NCI-H1092 treated with DMSO at 0.1 percent for 48 hours (cell line): ENCODE measurements at places on chromosomes 4 and X.

GRCh38 chr4:176791591-176792325, 964 bp downstream of the VEGFC start:
- no peak for DNase-seq

GRCh38 chr4:73776321-73776729, 36.0 kb downstream of the CXCL8 start:
- DNase-seq = peak; percentile 33

DNA sequence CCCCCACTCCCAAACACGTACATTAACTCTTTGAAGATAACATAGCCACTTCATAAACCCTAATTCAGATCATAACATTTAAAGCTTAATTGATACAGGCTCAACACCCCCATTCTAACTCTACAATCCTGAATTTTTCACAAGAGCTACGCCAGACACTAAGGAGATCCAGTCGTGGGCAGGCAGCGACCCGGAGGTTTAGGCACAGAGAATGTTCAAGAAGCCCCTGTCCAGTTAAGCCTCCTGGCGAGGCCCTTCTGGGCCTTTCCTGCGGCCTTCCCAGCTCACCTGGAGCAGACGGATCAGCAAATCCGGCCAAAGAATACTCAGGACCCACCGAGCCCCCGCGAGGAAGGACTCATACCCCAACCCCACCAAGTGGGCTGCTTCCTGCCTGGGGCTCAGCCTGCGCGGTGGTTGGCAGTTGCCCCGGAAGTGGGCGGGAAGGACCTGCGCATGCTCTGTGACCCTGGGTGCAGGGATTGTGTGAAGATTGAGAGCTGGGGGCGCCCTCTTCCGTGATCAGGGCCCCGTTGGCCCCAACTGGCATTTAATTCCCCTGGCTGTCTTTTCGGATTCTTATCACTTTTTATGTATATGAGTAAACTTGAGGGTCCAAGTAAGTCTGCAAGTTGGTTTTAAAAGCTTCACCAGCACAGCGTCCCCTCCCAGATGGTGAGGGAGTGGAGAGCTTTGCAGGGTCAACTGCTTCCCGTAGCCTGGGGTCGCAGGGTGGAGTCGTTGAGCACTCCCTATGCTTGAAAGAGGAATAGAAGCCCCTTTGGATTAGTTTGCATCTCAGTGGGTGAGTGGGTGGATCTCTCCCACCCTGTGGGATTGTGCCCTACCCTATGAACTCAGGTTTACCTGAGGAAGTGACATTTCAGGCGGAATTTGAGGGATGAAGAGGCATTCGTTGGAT, at the start of gene TRIM61:
Gene TRIM61 (minus strand): TSS at position 415 of the 922 bp plus-strand sequence. CDS start 7,655 bp downstream, outside the sequence.
- DNase-seq = no peak

- peak; percentile 1 for DNase-seq
Observed at GRCh38 chr4:149264093-149264733, 551.4 kb downstream of the IQCM start.

DNA sequence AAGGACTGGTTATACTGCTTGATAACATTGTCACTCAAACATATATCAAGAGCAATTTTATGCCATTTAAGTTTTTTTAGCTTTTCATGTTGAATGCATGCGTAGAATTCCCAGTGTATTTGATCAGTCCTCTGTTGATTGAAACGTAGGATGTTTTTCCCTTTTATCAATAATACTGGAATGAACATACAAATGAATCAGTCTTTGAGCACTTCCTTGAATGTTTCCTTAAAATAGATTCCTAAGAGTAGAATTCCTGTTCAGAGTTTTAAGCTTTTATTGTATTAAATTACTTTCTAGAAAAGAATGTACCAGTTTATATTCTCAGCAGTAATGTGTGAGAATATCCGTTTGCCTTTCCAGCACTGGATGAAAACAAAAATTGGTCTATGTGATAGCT, 37.8 kb downstream of the ADD1 start:
- DNase-seq = no peak

GRCh38 chr4:23728393-23728792, 161.5 kb downstream of the PPARGC1A start:
- DNase-seq = no peak

- no peak for DNase-seq
Observed at GRCh38 chrX:65600106-65600505, 65.5 kb upstream of the LAS1L start.

DNA sequence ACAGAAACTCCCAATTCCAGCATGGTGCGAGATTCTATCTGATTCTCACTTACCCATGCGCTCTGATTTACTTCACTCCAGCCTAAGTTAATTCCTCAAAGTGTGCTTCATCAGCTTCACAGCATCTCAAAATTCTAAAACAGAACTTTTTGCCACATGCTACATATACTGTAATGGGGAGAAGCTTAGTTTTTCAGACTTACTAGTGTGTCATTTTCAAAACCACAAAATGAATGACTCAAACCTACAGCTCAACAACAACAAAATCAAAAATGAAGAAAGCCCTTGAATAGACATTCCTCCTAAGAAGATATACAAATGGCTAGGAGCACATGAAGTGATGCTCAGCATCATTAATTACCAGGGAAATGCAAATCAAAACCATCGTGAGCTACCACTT, 14.9 kb downstream of the IRF2 start:
- DNase-seq = no peak

DNA sequence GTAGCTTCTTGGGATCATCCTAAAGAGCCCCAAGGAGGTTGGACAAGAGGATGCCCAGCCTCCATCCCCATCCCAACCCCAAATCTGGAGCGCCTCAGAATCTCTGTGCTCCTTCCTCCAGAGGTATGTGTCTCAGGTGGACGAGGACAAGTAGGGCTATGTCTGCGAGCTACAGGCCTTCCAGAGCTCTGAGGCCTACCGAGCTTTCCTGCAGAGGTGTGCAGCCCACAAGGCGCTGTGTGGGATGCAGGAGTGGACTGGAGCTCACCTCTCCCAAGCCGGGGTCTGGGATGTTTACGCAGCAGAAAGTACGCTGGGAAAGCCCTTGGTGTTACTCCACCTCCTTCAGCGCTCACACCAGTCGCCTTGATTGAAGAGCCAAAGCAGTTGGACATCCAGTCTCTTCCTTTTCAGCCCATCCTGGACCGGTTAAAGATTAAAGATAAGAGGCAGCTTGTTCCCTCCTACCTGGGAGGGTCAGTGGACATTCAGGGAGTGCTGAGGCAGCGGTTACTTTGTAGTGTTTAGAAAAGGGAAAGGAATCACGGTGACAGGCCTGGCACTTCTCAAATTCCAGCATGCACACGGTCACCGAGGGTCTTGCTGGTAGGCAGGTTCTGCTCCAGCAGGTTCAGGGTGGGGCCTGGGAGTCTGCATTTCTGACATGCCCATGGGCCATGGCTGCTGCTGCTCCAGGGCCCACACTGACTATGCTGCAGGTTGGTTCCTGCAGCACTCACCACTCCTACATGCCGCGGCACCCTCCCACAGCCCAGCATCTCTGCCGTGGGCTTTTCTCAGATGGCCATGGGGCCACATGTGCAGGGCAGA, 29.5 kb upstream of the JAKMIP1 start:
- no peak for DNase-seq
